ENCODE measurements at places on chromosomes 11 and 22.
A peak's percentile ranks its signal among the peaks of the same experiment; 100 is the strongest.

- no peaks in the 10 kb centered on the region for H3K27me3 ChIP-seq
- H3K4me3 ChIP-seq = no peak overlapping the region
- no peak overlapping the region for H3K27ac ChIP-seq
- peaks cover 30% of the 10 kb centered on the region for H3K4me1 ChIP-seq
- no peaks in the 10 kb centered on the region for H3K36me3 ChIP-seq
These were observed 37.8 kb upstream of the GRAMD4 start for GRCh38 chr22:46582281-46582933.

DNA sequence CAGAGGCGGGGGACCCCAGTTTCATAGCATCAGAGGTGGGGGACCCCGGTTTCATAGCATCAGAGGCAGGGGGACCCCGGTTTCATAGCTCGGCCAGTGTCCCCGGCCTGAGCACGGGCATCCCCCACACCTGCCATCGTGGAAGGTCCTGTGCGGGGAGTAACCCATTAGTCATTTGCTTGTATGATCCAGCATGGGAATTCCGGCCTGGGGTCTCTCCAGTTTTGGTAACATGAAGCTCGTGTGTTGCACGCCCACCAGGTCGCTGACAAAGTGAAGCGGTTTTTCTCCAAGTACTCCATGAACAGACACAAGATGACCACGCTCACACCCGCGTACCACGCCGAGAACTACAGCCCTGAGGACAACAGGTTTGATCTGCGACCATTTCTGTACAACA, 29.0 kb upstream of the KRTAP5-7 start:
- no peak overlapping the region for H3K27ac ChIP-seq
- H3K27me3 ChIP-seq = no peaks in the 10 kb centered on the region
- H3K4me3 ChIP-seq = no peak overlapping the region
- no peaks in the 10 kb centered on the region for H3K4me1 ChIP-seq
- peaks cover 59% of the 10 kb centered on the region for H3K36me3 ChIP-seq

DNA sequence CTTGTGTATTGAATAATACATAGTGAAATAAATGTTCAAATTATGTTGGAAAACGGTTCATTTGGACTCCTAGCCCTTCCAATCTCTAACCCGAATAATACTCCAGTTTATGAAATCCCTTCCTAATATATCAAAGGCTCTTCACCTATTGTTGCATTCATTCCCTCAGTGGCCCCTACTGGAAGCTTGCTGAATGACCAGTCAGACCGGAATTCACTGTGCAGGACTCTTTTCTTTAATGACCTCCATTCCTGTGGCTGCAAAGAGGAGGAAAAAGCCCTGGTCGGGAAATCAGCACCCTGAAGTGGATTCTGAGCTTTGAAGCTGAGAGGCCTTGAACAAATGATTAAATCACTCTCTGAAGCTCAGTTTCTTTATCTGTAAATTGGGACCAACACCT, 19.1 kb upstream of the RCN1 start:
- no peak overlapping the region for H3K4me3 ChIP-seq
- no peaks in the 10 kb centered on the region for H3K36me3 ChIP-seq
- H3K4me1 ChIP-seq = no peaks in the 10 kb centered on the region
- peaks cover 14% of the 10 kb centered on the region for H3K27me3 ChIP-seq

GRCh38 chr22:37279331-37280181, 2.8 kb upstream of the CYTH4 start:
- no peaks in the 10 kb centered on the region for H3K27me3 ChIP-seq
- peaks cover 57% of the 10 kb centered on the region for H3K4me1 ChIP-seq
- no peak overlapping the region for H3K4me3 ChIP-seq
- H3K36me3 ChIP-seq = peaks cover 2% of the 10 kb centered on the region

- no peaks in the 10 kb centered on the region for H3K36me3 ChIP-seq
- H3K27ac ChIP-seq = no peak within 1 kb of the TSS
- DNase-seq = no peak
- H3K4me1 ChIP-seq = no peaks in the 10 kb centered on the region
These were observed at the start of gene TREH for GRCh38 chr11:118679483-118679882. Gene TREH, minus strand, starts transcription at chr11:118679650. Its CDS starts 23 bp downstream, at chr11:118679627.

GRCh38 chr11:2312232-2313042, 10.6 kb downstream of the TSPAN32 start:
- H3K27ac ChIP-seq = no peak overlapping the region
- H3K27me3 ChIP-seq = no peaks in the 10 kb centered on the region
- DNase-seq = no peak
- peaks cover 15% of the 10 kb centered on the region for H3K4me1 ChIP-seq
- no peaks in the 10 kb centered on the region for H3K36me3 ChIP-seq

- no peak overlapping the region for H3K4me3 ChIP-seq
- H3K4me1 ChIP-seq = no peaks in the 10 kb centered on the region
- no peaks in the 10 kb centered on the region for H3K36me3 ChIP-seq
These were observed 252.6 kb downstream of the SWAP70 start for GRCh38 chr11:9916480-9916879.

DNA sequence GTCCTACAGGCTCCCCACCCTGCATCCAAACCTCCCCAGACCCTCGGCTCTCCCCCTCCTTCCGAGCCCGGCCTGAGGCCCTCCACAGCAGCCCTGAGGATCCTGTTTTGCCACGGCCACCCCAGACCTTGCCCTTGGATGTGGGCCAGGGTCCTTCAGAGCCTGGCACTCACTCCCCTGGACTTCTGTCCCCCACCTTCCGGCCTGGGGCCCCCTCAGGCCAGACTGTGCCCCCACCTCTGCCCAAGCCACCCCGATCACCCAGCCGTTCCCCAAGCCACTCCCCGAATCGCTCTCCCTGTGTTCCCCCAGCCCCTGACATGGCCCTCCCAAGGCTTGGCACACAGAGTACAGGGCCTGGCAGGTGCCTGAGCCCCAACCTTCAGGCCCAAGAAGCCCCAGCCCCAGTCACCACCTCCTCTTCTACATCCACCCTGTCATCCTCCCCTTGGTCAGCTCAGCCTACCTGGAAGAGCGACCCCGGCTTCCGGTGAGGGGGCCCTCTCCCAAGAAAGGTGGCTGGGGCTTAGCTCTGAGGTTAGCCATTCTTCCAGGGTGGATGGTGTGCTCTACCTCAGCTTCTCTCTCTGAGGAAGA, 2.9 kb downstream of the INPP5J start:
- H3K36me3 ChIP-seq = no peaks in the 10 kb centered on the region
- H3K4me3 ChIP-seq = no peak overlapping the region
- no peak for DNase-seq
- peaks cover 1% of the 10 kb centered on the region for H3K27me3 ChIP-seq
- no peaks in the 10 kb centered on the region for H3K4me1 ChIP-seq

- H3K4me1 ChIP-seq = peaks cover 24% of the 10 kb centered on the region
- H3K27me3 ChIP-seq = no peaks in the 10 kb centered on the region
- H3K27ac ChIP-seq = peak overlapping the region; percentile 97
These were observed 959 bp upstream of the HIPK3 start for GRCh38 chr11:33256031-33256812.

GRCh38 chr11:67317888-67318555, 14.7 kb downstream of the SSH3 start:
- no peak for DNase-seq
- H3K36me3 ChIP-seq = peaks cover 2% of the 10 kb centered on the region
- peak overlapping the region; percentile 94 for H3K4me3 ChIP-seq
- H3K27ac ChIP-seq = peak overlapping the region; percentile 97
- no peaks in the 10 kb centered on the region for H3K27me3 ChIP-seq

All from activated CD8-positive, alpha-beta T cell treated with anti-CD3 and anti-CD28 coated beads for 36 hours (primary cell).